ENCODE measurements at places on chromosomes 11 and 22.

DNA sequence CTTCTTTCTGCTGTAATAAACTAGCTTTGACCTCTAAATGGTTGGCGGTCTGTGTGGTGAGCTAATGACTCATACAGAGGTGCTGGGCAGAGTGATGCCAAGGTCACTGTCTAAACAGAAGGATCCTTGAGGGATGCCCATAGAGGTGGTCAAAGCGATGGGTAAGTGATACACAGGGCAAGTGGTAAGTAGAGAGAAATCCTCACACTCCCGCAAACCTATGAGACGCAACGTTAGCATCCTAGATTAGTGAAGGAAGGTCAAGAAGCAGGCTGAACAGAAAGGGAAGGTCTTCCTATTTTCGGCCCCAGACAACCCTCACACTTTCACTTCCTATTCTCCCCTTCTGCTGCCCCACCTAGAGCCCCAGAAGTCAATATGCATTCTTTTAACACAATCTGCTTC lies 65.6 kb upstream of the SESN3 start:
- DNase-seq: no peak

- no peak for DNase-seq
These were observed 14.4 kb downstream of the IL17REL start for GRCh38 chr22:49997932-49998717.

DNA sequence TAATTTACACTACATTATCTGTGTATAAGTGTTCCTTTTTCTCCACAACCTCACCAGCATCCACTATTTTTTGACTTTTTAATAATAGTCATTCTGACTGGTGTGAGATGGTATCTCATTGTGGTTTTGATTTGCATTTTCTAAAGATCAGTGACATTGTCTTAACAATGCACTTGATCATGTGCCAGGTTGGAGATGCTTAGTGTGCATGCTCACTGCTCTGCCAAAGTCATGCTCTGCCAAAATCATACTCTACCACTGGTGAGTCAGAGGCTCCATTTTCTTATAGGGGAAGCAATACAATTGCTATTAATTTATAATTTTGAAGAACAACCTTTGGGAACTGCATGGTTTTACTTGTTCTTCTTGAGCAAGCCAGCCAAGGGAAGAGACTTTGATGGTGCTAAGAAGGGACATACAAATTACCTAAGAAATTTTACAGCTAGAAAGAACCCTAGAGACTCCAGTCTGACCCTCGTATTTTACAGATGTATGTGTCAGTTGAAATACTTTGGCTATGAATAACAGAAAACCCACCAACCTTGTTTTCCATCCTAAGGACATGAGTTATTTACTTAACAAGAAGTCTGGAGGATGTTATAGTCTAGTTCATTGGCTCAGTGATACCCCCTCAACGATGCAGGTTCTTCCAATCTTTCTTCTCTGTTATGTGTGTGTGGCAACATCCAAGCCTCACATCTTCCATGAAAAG lies 368.9 kb downstream of the DDX10 start:
- DNase-seq: no peak

- no peak for DNase-seq
These were observed 3.1 kb downstream of the IL2RB start for GRCh38 chr22:37146507-37147180.

DNA sequence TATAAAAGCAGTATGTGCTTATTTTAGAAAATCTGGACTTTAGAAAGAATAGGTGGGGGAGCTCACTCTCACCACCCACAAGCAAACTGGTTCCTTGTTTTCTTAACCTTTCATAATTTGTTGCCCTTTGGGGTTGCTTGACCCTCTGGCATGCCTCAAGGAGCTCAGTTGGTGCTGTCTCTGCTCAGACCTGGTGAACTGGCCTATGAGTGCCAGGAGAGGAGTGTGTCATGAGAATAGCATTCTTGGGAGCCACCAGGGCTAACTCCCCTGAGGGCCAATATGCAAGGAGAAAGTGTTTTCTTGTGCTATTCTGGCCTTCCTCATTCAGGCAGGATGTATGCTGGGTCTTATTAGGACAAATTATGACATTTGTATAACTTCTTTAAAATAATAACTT lies 21.0 kb upstream of the AMOTL1 start:
- DNase-seq: no peak

DNA sequence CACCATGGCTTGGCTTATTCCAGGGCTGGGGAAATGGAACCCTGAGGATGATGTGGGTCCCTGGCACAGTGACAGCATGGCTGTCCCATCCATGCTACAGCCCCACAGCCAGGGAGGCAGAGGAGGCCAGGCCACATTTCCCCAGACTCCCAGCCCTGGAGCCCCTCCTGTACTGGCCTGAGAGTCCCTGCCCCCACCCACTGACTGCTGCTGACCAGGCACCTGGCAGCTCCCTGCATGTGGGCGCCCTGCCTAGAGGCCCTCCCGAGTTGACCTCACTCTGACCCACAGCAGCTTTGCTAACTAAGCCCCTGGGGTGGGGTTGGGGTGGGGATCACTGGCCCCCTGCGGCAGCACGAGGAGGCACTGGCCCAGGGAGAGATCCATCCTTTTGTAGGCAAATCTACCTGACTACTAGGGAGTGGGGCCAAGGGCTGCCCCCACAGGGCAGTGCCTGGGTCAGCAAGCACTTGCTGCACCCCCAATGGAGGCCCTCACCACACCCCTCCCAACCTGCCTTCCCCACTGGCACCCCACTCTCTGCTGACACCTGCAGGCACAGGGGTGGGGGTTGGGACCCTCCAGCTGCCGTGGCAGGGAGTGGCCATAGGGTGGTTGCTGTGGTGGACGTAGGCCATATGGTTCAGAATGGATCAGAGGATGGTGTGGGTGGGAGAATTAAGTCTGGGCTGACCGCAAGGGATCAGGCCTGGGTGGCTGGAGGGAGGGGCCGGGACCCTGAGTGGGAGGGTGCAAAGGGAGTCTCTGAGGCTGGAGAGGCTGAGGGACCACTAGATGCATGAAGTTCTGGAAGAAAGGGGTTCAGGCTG lies 17.4 kb downstream of the ARVCF start:
- DNase-seq: no peak

GRCh38 chr22:22752556-22753477 lies 108.4 kb downstream of the GGTLC2 start:
- no peak for DNase-seq

GRCh38 chr11:112769170-112769569 lies 192.1 kb upstream of the NCAM1 start:
- no peak for DNase-seq

- DNase-seq: no peak
These were observed 33.2 kb downstream of the DGCR2 start for GRCh38 chr22:19088866-19089595.

- no peak for DNase-seq
These were observed 7.8 kb downstream of the IFT27 start for GRCh38 chr22:36768141-36768540.

- no peak for DNase-seq
These were observed 54.4 kb upstream of the SEPTIN5 start for GRCh38 chr22:19659805-19660345.

DNA sequence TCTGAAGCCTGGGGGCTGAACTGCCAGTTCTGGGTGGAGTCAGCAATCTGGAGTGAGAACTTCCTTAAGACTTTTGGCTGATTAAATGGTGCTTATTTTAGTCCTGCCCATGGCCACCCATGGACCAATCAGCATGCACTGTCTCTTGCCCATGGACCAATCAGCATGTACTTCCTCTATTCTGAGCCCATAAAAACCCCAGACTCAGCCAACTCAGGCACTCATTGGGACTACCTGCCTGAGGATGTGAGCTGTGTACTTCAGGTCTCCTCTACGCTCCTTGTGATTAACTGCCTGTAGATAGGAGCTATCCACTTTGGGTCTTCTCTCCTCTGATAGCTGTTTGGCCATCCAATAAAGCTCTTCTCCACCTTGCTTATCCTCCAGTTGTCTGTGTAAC lies 342.3 kb upstream of the CCDC179 start:
- no peak for DNase-seq

- no peak for DNase-seq
These were observed 8.2 kb downstream of the RTL6 start for GRCh38 chr22:44489817-44490216.

GRCh38 chr22:41768430-41768829 lies 32.0 kb upstream of the CCDC134 start:
- no peak for DNase-seq

DNA sequence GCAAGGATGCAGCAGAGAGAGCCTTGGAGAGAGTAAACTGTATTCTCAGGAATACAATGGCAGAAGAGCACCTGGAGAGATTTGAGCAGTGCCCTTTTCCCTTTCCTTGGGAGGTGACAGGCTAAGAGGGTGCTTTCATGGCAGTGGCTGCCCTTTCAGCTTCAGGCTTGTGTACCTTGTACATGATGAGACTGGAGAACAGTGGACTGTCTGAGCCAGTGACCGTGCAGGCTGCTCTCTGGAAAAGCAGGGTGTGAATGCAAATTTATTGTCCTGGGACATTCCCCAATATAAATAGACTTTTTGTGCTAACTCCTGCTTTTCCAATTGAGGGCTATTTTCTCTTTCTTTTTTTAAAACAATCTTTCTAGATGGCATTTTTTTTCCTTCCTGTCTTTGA lies 99.3 kb downstream of the TRIM44 start:
- no peak for DNase-seq

- no peak for DNase-seq
These were observed 84.0 kb downstream of the TRIM44 start for GRCh38 chr11:35746356-35747153.

DNA sequence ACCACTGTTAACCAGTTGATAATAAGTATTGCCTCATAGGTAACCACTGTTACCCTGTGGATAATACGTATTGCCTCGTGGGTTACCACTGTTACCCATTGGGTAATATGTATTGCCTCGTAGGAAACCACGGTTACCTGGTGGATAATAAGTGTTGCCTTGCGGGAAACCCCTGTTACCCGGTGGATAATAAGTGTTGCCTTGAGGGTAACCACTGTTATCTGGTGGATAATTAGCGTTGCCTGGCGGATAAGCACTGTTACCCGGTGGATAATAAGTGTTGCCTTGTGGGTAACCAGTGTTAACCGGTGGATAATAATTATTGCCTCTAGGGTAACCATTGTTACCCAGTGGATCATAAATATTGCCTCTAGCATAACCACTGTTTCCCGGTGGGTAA lies 27.3 kb upstream of the NXPE4 start:
- no peak for DNase-seq

- DNase-seq: no peak
These were observed 129.3 kb upstream of the DDI1 start for GRCh38 chr11:103907136-103907535.

DNA sequence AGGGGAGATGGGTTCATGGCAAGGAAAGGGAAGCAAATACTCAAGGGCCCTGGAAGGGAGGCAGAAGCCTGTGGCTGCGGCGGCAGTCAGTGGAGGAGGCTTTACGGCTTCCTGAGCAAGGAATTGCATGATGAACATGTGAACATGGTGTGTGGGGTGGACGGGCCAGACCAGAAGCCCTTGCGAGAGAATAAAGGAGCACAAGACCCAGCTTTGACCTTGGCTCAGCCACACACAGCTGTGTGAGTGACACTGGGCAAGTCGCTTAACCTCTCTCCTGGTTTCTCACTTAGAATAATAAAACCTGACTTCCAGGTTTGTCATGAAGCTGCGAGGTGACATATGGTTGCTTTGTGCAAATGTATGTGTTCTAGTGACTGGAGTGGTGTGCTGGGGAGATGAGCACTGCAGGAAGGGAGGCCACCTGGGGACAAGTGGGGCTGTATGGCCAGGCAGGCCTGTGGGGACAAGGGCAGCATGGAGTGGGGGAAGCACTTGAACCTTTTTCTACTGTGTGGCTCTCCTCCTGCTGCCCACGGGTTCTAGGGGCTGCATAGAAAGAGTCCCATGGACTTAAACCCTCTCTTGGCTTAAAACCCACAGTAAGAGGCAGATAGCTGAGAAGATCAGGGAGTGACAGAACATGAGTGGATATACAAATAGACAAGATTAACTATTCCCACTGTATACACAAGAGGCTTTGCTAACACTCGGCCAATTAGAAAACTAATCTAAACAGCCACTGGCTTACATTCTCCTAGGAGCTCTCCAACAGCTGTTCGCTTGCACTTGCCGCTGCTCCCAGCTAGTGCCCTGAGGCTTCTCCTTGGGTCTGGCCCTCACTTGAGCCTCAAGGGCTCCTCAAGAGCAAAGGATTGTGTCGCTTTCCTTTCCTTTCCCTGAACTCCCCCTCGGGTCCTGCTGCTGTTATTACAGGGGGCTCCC lies 67.3 kb upstream of the CDON start:
- no peak for DNase-seq
